Regular cardiac myocyte (primary cell): ENCODE measurements at places on chromosomes 5 and 9. TPM values are rescaled to one million over a fixed set of nuclear protein-coding genes. Genes with fewer than 3 reads are reported as not detected.

Gene IFNB1
- not detected in 2 replicates for total RNA-seq

Gene DBH
- total RNA-seq: not detected in 2 replicates

Gene S1PR3
- total RNA-seq: 26.8 and 52.9 TPM in 2 replicates

Gene GLDC
- total RNA-seq: 0.85 and 4.8 TPM in 2 replicates

Gene FRRS1L
- 0.19 and 0.28 TPM in 2 replicates for total RNA-seq

Gene SELENOP
- 4.8 and 37.2 TPM in 2 replicates for total RNA-seq

Gene PCDHA5
- total RNA-seq: under 0.01 TPM in 2 replicates

Gene PCA3
- under 0.01 TPM in 1 of 2 replicates, not detected in the other for total RNA-seq

Gene FRMD3
- 8.2 and 11.1 TPM in 2 replicates for total RNA-seq
